ENCODE measurements at places on chromosomes 13 and 19.
A peak's percentile ranks its signal among the peaks of the same experiment; 100 is the strongest.

GRCh38 chr13:44732503-44733098 lies 156.5 kb upstream of the TSC22D1 start:
- DNase-seq: no peak

DNA sequence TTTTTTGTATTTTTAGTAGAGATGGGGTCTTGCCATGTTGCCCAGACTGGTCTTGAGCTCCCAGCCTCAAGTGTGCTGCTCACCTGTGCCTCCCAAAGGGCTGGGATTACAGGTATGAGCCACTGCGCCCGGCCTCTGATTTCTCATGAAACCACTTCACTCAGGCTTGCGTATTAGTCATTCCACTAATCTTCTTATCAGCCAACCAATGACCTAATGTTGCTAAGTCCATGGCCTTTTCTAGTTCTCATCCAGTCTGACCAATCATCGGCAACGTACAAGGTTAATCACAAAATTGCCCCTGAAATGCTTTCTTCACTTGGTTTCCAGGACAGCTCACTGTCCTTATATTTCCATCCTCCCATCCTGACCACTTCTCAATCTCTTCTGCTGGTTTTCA lies 605.3 kb upstream of the SLC10A2 start:
- no peak for DNase-seq

GRCh38 chr19:40279761-40280607 lies 5.2 kb downstream of the AKT2 start:
- DNase-seq: peak; percentile 16

DNA sequence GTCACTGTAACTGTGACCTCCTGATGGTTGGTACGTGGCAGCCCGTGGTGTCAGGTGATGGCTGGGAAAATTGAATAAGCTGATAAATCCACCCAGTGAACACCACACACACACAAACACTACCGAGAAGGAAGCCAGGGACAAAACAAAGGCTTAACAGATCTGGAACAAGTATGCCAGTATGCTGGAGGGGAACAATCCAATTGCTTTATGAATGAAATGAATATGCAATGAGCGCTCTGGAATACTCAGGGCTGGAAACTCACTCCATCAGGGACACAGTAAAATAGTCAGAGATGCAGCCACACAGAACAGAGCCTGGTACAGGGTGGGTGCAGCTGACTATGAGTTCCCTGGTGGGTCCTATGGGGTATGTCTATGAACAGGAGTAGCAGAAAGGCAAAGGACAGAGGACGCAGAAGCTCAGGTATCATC lies 16.7 kb downstream of the TMTC4 start:
- no peak for DNase-seq

DNA sequence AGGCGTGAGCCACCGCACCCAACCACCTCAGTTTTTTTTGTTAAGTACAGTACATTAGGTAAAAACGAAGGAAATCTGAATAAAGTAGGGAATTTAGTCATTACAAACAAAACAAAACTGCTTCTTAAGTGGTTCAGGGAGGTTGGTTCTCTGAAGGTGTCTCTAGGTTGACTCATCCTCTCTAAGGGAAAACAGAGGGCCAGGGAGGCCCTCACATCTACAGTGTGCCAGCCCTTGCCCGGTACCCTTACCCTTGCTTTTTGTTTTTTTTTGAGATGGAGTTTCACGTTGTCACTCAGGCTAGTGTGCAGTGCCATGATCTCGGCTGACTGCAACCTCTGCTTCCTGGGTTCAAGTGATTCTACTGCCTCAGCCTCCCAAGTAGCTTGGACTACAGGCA lies 17.2 kb upstream of the JUND start:
- DNase-seq: no peak

DNA sequence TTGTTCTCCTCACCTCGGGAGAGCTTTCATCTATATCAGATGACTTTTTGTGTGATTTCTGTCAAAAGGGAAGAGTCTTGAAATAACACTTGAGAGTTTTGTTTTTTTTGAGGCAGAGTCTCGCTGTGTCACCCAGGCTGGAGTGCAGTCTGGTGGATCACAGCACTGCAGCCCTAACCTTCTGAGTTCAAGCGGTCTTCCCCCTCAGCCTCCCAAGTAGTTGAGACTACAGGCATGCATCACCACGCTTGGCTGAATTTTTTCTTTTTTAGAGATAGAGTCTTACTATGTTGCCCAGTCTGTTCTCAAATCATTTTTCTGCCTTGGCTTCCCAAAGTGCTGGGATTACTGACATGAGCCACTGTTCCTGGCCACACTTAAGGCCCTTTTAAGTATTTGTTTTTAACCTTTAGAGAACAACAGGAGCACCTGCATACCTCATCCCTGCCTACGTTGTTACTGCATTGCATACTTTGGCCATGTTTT lies 11.4 kb downstream of the NDFIP2 start:
- DNase-seq: no peak

DNA sequence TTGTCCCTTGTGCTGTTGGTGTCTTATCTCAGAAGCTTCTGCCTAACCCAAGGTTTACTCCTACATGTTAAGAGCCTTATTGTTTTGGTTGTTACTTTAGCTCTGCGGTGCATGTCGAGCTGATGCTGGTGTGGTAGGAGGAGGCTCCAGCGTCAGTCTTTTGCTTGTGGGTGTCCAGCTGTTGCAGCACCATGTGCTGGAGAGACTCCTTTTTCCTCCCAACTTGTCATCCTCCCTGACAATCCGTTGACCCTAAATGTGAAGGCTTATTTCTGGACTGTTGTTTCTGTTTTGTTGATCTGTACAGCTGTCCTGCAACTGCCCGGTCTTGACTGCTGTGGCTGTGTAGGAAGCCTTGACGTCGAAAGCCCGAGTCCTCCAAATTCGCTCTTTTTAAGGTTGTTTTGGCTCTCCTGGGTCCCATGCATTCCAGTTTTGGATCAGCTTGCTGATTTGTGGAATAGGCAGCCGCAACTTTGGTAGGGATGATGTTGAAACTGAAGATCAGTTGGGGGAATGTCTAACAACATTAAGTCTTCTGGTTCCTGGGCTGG lies 15.3 kb downstream of the NAXD start:
- no peak for DNase-seq

DNA sequence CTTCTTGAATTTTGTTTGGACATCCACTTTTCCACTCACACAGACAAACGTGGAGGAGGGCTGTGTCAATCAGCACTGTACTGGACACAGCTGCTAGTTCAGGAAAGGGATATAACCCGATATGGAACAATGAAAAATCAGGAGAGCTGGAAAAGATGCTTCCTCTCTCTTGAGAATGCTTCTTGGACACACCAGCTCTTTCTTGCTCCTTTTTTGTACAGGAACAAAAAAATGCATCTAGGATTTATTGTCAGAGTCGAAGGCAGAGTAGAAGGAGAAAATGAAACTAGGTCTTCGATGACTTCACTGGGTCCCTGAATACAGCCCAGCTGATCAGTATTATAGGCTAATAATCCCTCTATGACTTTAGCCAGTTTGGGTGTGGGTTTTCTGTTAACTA lies 62.2 kb downstream of the PEG3 start:
- no peak for DNase-seq

DNA sequence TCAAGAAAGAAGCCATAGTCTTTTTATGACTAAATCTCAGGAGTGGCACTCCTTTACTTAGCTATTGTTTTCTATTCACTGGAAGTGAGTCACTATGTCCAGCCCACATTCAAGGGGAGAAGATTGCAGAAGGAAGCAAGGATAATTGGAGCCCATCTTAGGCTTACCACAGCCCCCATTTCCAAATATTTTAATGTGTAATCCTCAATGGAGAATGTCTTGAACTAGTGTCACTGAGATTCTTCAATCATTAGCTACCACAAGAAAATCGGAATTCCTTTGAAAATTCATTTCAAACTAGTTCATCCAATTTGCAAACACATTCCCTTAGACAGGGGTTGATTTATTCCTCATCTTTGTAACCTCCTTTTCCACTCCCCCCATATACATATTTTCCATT lies 84.7 kb downstream of the DLEU7 start:
- no peak for DNase-seq

DNA sequence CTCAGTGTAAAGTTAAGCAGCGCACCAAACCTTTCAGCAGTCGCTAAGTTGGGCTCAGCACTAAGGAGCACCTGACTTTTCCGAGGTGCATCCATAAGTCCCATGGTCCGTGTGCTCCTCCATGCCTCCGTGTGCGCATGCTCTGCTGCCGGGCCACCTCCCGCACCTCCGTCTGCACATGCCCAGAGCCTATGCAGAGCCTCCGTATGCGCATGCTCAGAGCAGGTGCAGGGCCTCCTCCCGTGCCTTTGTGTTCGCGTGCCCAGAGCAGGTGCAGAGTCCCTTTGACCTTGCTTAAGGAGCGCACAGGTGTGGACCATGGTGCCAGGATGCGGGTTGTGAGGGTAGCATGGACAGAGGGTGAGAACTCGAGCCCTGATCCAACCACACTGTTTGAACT lies 46.0 kb downstream of the ATP11A start:
- no peak for DNase-seq
